Stomach (tissue), 19 donors: ENCODE measurements at places on chromosomes 11 and 22. TPM values are rescaled to one million over a fixed set of nuclear protein-coding genes. Genes with fewer than 3 reads are reported as not detected.

- peak; percentile 17 for DNase-seq
These were observed 101.4 kb downstream of the SYT9 start for GRCh38 chr11:7353100-7353499.

DNA sequence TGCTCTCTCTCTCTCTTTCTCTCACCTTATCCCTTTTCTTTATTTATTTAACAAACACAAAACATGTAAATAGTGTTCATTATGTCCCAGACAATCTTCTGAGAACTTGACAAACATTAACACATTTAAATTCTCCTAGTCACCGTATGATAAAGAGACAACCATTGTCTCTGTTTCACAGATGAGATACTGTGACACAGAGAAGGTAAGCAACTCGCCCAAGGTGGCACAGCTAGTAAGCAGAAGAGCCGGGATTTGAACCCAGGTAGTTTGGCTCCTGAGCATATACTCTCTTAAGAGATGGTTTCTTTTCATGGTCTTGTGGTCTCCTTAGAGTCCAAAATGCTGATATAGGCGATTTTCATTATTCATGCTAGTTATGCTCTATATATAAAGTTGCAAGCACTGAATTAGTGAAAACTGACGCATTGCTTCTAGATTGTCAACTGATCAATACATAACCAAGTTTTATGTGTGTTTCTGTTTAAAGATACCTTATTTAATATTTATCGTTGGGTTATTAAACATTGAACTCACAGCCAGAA is 58.1 kb downstream of the MIAT start:
- DNase-seq: no peak

DNA sequence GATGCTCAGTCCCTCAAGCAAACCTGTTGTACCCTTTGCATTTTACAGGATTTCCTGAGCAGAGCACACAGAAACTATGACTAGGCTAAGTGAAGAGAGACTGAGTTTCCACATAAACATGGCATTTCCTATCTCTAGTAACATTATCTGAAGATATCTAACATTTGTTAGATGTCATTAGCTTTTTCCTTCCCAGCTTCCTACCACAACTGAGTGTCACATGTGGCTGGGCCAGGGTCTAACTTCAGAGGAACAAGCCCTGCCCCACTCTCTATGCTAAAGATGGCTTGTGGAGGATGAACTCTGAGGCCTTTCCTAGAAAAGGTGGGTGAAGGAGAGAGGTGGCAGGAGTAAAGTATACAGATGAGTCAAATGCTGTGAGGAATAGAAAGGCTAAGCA is 16.5 kb downstream of the C22orf42 start:
- DNase-seq: no peak

The CRYBA4 gene
- not detected for total RNA-seq
